ENCODE measurements at places on chromosomes 16 and 17. TPM values are rescaled to one million over a fixed set of nuclear protein-coding genes. Genes with fewer than 3 reads are reported as not detected.

The IRX6 gene
- not detected for total RNA-seq

GRCh38 chr17:4562015-4562969 is 1.9 kb upstream of the GGT6 start:
- DNase-seq, result no peak

DNA sequence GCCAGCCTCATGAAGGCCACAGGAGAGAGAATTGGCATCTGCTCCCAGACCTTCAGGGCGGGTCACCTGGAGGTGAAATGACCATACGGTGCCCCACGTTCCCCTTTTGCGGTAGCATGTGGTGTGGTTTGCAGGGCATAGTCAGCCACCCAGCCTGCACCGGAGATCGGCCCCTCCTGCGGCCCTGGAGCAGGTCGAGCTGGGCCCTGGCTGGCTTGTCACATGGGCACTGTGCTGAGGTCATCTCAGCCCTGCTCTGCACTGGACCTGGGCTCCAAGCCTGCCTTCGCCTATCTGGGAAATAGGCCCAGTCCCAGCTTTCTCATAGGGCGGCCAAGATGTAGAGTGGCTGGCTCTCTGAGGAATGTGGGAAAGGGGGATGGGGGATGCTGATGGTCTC is 16.2 kb downstream of the GSE1 start:
- DNase-seq, result no peak

DNA sequence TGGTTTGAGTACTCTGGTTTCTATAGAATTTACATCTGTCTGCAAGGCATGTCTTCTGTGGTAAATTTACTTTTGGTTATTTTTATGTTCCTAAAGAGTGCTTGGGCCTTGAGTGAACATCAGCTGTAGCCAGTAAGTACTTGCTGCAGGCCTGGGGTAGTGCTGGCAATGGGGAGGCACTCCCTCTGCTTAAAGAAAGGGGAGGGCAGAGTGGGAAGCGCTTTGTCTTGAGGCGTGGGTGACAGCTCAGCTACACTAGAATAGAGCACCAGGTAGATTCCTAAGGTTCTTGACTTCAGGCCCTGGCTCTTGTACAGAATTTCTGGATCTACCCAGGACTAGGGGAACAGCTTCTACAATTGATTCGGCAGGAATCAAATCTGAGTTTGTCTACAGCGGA is 50.6 kb downstream of the MPHOSPH6 start:
- no peak for DNase-seq

The TOX3 gene
- total RNA-seq, result not detected

DNA sequence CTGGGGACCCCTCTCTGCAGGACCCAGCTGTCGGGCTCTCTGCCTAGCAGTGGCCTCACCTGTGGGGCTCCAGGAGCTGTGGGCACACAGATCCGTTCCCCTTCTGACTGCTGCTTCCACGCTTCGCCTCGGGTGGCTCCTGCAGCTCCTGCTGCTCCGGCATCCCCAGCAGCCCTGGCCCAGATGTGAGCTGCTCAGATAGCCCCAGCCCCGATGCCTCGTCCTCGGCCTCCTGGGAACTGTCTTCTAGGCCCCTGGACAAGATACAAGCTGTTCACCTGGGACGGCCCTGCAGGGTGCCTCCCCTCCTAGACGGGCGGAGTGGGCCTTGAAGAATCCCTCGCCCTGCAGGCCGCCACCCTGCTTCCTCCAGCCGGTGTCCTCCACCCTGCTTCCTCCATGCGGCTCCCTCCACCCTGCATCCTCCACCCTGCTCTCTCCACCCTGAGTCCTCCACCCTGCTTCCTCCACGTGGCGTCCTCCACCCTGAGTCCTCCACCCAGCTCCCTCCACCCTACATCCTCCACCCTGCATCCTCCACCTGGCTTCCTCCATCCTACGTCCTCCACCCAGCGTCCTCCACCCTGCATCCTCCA is 11.0 kb downstream of the EMC6 start:
- no peak for DNase-seq

The HASPIN gene
- total RNA-seq, result 21.8 TPM

DNA sequence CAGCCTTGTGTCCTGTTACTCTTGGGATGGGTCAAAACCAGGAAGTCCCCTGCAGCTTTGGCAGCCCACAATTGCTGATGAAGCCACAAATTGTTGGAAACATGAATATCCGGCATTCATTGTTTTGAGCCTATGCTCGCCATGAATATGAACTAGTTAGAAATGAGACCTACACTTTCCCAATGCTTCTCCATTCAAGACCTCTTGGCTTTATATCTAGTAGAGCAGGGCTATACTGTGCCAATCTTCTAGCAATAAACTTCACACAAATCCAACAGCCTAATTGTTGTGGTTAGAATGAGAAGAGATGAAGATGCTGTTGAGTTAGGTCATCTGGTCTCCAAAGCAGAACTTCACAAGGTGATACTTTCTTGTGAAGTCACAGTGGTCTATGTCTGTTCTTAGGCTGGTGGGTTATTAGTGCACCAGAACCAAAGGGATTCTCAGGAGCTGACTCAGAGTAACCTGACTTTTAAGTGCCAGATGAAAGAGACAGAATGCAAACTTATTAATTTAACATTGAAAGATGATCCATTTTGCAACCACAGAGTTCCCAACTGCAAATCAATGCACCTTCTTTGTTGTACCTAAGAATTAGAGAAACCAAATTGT is 13.7 kb upstream of the KRT23 start:
- DNase-seq, result no peak

Measured in activated naive CD4-positive, alpha-beta T cell treated with anti-CD3 and anti-CD28 coated beads for 36 hours (primary cell).